ENCODE measurements at places on chromosomes 3 and 15. TPM values are rescaled to one million over a fixed set of nuclear protein-coding genes. Genes with fewer than 3 reads are reported as not detected.
A peak's percentile ranks its signal among the peaks of the same experiment; 100 is the strongest.

The CLEC3B gene
- total RNA-seq = 34.1 TPM

The THPO gene
- not detected for total RNA-seq

The GASK1A gene
- total RNA-seq = 9.5 TPM

The P2RY12 gene
- 1.2 TPM for total RNA-seq

The IL17RC gene
- 66.3 TPM for total RNA-seq

The ATXN7 gene
- 51.8 TPM for total RNA-seq

The ACKR4 gene
- total RNA-seq = 2.1 TPM

The GUCA1C gene
- total RNA-seq = not detected

The FLNB gene
- total RNA-seq = 258 TPM

The CSPG4 gene
- 2.5 TPM for total RNA-seq

The LYZL4 gene
- total RNA-seq = not detected

The RSL24D1 gene
- 127 TPM for total RNA-seq

The NDUFB4 gene
- 158 TPM for total RNA-seq

The HIGD1A gene
- 206 TPM for total RNA-seq

- no peak for DNase-seq
- no peak overlapping the region for H3K4me3 ChIP-seq
- H3K4me1 ChIP-seq = no peaks in the 10 kb centered on the region
- H3K27ac ChIP-seq = no peak overlapping the region
- H3K27me3 ChIP-seq = no peaks in the 10 kb centered on the region
- H3K36me3 ChIP-seq = no peaks in the 10 kb centered on the region
Observed at GRCh38 chr3:120931593-120931992, 23.6 kb downstream of the STXBP5L start.

DNA sequence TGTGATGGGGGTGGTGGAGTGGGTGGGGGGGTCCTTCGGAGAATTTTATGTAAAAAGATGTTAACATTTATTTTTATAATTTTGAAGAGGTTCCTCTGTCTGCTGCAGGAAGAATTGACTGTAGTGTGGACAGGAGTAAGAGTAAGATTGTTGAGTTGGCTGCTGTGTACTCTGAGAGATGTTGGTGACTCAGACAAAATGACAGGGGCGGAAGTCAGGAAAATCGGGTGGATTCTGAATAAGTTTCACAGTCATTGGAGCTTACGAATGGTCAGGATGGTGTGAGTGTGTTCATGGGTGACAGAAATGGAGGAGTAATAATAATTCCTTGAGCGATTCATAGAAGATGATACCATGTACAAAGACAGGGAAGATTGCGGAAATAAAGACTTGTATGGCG, 420.0 kb downstream of the ROBO2 start:
- H3K4me1 ChIP-seq = no peaks in the 10 kb centered on the region
- no peak for DNase-seq
- no peaks in the 10 kb centered on the region for H3K36me3 ChIP-seq
- no peak overlapping the region for H3K4me3 ChIP-seq

- H3K27me3 ChIP-seq = no peaks in the 10 kb centered on the region
- DNase-seq = no peak
- H3K4me1 ChIP-seq = no peaks in the 10 kb centered on the region
- no peak overlapping the region for H3K4me3 ChIP-seq
- H3K36me3 ChIP-seq = no peaks in the 10 kb centered on the region
Observed at GRCh38 chr3:39343760-39344159, 14.3 kb downstream of the CCR8 start.

DNA sequence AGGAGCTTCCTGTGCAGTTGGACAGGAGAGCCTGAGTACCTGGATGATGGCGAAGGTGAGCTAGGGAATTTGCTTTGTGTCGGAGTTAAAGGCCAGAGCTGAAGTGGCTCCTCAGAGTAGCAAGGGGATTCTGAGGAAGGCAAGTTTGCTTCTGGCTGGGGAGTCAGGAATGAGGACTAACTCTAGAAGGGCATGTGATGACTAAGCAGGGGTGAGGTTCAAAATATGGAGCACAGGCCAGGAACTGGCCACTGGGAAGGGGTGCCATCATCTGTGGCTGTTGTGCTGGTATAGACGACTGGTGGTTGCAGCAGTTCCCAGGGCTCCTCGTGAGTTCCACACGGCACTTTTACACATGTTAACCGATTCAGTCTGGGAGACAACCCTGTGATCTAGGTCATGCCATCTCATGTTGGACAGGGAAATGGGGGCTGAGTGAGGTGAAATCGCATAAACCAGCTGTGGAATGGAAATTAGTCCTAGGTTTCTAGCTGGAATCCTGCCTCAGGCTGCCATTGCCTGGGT, 100.8 kb downstream of the EEFSEC start:
- DNase-seq = no peak
- no peak overlapping the region for H3K4me3 ChIP-seq
- no peaks in the 10 kb centered on the region for H3K27me3 ChIP-seq
- no peak overlapping the region for H3K27ac ChIP-seq

- no peaks in the 10 kb centered on the region for H3K36me3 ChIP-seq
- no peak overlapping the region for H3K27ac ChIP-seq
- DNase-seq = no peak
- no peak overlapping the region for H3K4me3 ChIP-seq
Observed at GRCh38 chr3:192834428-192834827, 83.2 kb downstream of the MB21D2 start.

- H3K27ac ChIP-seq = no peak overlapping the region
- peaks cover 21% of the 10 kb centered on the region for H3K4me1 ChIP-seq
- no peaks in the 10 kb centered on the region for H3K36me3 ChIP-seq
- DNase-seq = peak; percentile 6
- no peak overlapping the region for H3K4me3 ChIP-seq
Observed at GRCh38 chr15:85047271-85047948, 65.8 kb downstream of the PDE8A start.

GRCh38 chr3:133662278-133662651, 524 bp upstream of the TOPBP1 start:
- no peaks in the 10 kb centered on the region for H3K36me3 ChIP-seq
- DNase-seq = peak; percentile 4
- H3K4me1 ChIP-seq = no peaks in the 10 kb centered on the region
- no peaks in the 10 kb centered on the region for H3K27me3 ChIP-seq
- H3K27ac ChIP-seq = peak overlapping the region; percentile 68

DNA sequence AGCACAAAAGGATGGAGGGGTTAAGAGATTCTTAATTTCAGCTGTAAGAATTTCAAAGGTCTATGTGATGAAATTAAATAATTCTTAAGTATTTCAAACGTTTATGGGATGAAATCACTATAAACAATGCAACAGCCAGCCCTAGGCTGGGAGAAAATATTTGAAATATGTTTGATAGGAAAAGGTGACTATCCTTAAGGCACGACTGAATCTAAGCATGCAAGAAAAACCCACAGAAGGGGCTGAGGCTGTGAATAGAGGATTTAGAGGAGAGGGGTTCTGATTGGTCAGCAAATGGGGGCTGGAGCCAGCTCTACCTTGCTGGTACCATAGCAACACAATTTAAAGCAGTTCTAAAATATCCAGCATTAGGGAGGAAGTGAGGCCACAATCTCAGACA, 220.8 kb upstream of the ATP10A start:
- no peaks in the 10 kb centered on the region for H3K36me3 ChIP-seq
- H3K27me3 ChIP-seq = no peaks in the 10 kb centered on the region
- H3K4me1 ChIP-seq = no peaks in the 10 kb centered on the region
- no peak overlapping the region for H3K4me3 ChIP-seq

GRCh38 chr3:108073764-108074431, 16.9 kb downstream of the CD47 start:
- no peaks in the 10 kb centered on the region for H3K27me3 ChIP-seq
- no peak overlapping the region for H3K27ac ChIP-seq
- no peaks in the 10 kb centered on the region for H3K36me3 ChIP-seq
- H3K4me3 ChIP-seq = no peak overlapping the region
- DNase-seq = no peak

GRCh38 chr15:70876683-70877082, 15.6 kb downstream of the THAP10 start:
- no peaks in the 10 kb centered on the region for H3K27me3 ChIP-seq
- peaks cover 43% of the 10 kb centered on the region for H3K4me1 ChIP-seq
- H3K4me3 ChIP-seq = no peak overlapping the region
- no peak for DNase-seq
- peak overlapping the region; percentile 60 for H3K27ac ChIP-seq

- no peak overlapping the region for H3K27ac ChIP-seq
- no peaks in the 10 kb centered on the region for H3K4me1 ChIP-seq
- DNase-seq = no peak
- no peak overlapping the region for H3K4me3 ChIP-seq
Observed at GRCh38 chr3:159941038-159942000, 47.3 kb upstream of the IL12A start.

DNA sequence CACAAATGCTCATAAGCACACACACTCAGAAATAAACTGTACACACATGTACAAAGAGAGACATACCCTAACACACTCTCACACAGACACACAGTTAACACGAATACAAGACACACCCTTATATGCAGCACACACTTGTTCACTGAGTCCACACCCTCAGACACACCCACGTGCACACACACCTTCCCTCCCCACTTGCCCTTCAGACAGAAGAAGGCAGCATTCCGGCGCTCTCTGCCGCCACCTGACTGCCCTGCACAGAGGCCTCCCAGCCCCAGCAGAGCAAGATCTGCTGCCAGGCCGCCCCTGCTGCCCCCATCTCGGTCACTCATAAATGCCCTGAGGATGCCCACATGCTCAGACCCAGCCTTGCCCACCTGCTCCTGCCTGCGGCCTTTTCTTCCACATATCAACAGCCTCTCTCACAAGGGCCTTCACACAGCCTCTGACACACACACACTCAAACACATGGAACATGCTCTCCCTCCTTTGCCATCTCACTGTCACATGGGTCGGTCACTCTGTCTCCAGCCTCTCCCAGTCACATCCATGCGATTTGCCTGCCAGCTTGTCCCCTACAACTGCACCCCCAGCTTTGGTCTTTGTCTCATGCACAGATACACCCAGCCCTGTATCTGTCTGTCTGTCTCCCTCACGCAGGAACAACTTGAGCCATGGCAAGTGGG, 71.1 kb downstream of the EPHB3 start:
- H3K27me3 ChIP-seq = no peaks in the 10 kb centered on the region
- peaks cover 29% of the 10 kb centered on the region for H3K4me1 ChIP-seq
- no peak overlapping the region for H3K27ac ChIP-seq
- peak; percentile 32 for DNase-seq

- no peak overlapping the region for H3K4me3 ChIP-seq
- H3K27ac ChIP-seq = no peak overlapping the region
- H3K4me1 ChIP-seq = peaks cover 7% of the 10 kb centered on the region
- DNase-seq = no peak
- H3K27me3 ChIP-seq = no peaks in the 10 kb centered on the region
Observed at GRCh38 chr3:13647298-13648059, 98.6 kb downstream of the FBLN2 start.

- no peak overlapping the region for H3K27ac ChIP-seq
- no peak for DNase-seq
- no peak overlapping the region for H3K4me3 ChIP-seq
- H3K36me3 ChIP-seq = no peaks in the 10 kb centered on the region
Observed at GRCh38 chr3:39013289-39013688, 38.5 kb downstream of the SCN11A start.

- H3K4me3 ChIP-seq = no peak overlapping the region
- no peak overlapping the region for H3K27ac ChIP-seq
- H3K4me1 ChIP-seq = no peaks in the 10 kb centered on the region
- DNase-seq = no peak
- no peaks in the 10 kb centered on the region for H3K36me3 ChIP-seq
- H3K27me3 ChIP-seq = no peaks in the 10 kb centered on the region
Observed at GRCh38 chr15:56042982-56043980, 49.9 kb upstream of the NEDD4 start.

DNA sequence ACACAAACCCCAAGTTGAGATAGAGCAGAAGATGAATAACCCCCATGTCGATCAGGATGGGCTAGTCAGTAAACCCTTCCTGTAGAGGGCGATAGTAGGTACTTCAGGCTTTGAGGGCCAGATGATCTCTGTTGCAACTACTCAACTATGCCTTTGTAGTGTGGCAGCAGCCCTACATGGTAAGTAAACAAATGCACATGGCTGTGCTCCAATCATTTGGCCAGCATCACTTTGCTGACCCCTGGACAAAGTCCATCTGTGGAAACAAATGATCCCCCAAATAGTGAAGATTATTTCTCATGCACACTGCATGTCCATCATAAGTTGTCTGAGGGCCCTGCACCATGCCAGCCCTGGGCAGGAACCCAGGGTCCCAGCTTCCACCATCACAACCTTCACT, 402.2 kb upstream of the PROK2 start:
- no peaks in the 10 kb centered on the region for H3K4me1 ChIP-seq
- DNase-seq = no peak
- no peaks in the 10 kb centered on the region for H3K36me3 ChIP-seq
- peaks cover 4% of the 10 kb centered on the region for H3K27me3 ChIP-seq
- no peak overlapping the region for H3K27ac ChIP-seq

GRCh38 chr15:80849308-80849707, 70.1 kb downstream of the CEMIP start:
- no peaks in the 10 kb centered on the region for H3K36me3 ChIP-seq
- H3K4me1 ChIP-seq = no peaks in the 10 kb centered on the region
- no peaks in the 10 kb centered on the region for H3K27me3 ChIP-seq
- no peak overlapping the region for H3K4me3 ChIP-seq

GRCh38 chr15:55993804-55994560, 570 bp upstream of the NEDD4 start:
- no peak overlapping the region for H3K4me3 ChIP-seq
- H3K4me1 ChIP-seq = no peaks in the 10 kb centered on the region
- H3K27ac ChIP-seq = peak overlapping the region; percentile 7

DNA sequence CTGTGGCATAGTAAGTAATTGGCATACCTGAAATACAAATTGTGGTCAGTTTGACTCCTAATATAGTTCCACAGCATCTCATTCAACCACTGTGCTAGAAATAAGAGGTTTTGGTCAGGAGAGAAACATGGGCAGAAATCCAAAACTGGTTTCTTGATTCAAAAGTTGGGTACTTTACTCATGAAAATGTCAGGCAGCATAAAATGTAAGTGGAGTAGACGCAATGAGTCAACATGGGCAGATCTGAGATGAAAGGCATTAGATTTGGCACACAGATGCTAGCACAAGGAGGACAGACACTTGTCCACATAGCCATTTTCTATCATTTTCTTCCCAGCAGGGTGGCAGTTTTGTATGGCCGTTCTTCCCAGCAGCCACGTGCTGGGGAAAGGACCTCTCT, 255.8 kb upstream of the CDIN1 start:
- no peak for DNase-seq
- H3K4me3 ChIP-seq = no peak overlapping the region
- no peaks in the 10 kb centered on the region for H3K36me3 ChIP-seq
- H3K27me3 ChIP-seq = no peaks in the 10 kb centered on the region

Measured in thyroid gland (tissue), 4 donors.